Thyroid gland (tissue), 4 donors: ENCODE measurements at places on chromosomes 5 and 9.

GRCh38 chr5:101679816-101680215 is 616.3 kb downstream of the SLCO4C1 start:
- no peak for DNase-seq

DNA sequence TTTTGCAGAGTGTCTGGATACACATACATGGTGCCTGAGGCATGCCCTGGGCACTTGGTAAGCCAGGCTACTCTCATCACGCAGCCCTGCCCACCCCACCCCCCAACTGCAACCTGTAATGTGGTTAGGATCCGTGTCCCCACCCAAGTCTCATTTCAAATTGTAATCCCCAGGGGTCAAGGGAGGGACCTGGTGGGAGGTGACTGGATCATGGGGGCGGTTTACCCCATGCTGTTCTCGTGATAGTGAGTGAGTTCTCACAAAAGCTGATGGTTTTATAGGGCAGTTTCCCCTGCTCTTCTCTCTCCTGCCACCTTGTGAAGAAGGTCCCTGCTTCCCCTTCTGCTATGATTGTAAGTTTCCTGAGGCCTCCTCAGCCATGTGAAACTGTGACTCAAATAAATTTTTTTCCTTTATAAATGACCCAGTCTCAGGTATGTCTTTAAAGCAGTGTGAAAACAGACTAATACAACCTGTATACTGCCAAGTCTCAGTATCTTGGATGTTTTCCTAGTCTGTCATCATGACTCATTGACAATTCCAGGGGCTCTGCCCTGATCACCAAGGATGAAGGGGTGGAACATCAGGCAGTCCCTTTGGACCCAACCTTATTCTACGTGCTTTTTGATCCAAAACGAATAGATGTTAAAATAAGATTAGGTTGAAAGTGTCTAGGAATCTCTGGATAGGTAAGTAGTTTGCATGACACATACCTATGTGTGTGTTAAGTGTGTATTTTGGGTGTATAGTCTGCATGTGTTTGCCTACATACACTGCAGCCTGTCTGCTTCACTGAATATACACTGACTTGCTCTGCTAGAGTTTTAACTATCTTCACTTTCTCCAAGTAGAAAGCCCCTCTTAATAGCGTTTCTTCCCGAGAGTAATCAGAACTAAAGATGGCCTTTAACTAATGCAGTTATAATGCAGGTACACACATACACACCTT is 293.8 kb downstream of the SLIT3 start:
- no peak for DNase-seq

GRCh38 chr5:146947181-146947941 is 68.8 kb upstream of the PPP2R2B start:
- DNase-seq, result peak; percentile 21

- DNase-seq, result no peak
These were observed 69.3 kb downstream of the SHB start for GRCh38 chr9:37999588-38000189.

DNA sequence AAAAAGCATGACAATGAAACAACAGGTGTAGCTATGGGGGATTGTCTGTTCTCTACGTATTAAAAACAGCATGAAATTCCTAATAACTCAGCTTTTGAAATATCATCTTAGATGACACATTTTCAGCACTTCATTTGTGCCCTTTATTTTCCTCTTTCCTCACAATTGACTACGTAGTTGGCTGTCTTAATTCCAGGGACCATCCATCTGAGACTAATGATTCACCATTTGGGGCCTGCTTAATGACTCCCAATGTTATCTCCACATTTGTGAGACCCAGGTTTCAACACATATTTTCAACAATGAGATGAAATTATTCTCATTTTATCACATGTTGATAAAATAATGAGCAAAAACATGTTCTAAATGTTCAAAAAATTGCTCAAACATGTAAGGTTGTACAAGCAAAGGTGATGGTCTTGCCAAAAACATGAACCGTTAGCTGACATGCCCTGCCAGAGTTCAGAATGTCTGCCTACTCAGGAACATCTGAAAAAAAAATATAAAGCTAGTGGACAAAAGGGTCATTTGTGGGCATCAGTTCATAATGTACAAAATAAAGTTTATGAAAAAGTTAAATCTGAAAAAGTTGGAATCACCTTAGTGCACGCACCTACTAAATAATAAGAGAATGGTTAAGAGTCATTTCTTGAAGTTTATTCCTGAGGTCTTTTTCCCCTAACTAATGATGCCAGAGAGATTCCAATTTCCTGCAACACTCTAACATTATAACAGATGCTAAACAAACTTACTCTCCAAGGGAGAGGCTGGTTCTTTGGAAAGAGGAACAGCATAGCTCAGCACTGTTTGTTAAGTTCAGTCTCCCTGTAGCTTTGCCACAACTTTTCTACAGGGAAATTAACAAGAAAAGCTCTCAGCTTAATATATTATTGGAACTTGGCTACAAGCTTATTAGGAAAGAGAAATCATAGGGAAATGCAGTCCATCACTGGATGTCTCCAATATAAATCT is 275.5 kb downstream of the SPOCK1 start:
- DNase-seq, result no peak

DNA sequence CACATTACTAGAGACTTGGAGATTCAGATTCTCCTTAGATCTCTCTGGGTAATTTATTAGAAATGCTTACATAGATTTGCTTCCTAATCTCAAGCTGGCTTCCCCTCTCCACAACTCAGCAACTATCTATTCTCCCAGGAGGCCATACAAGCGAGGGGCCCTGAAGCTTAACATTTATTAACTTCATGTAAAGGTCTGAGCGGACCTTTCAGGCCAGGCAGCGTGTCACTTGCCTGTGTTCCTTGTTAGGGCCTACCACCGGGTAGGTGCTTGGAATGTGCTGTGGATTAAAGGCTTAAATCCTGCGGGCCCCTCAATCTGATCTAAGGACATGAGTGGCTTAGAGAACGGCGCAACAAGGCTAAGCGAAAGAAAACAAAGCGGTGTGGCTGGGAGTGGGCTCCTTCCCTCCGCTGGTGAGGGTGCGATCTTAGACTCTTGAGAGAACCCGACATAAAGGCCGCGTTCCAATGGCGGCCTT is 712 bp upstream of the HSPA4 start:
- no peak for DNase-seq

GRCh38 chr9:95870906-95871305 is 4.6 kb upstream of the ERCC6L2 start:
- DNase-seq, result no peak

- DNase-seq, result no peak
These were observed 4.9 kb upstream of the AMACR start for GRCh38 chr5:34012791-34013190.

DNA sequence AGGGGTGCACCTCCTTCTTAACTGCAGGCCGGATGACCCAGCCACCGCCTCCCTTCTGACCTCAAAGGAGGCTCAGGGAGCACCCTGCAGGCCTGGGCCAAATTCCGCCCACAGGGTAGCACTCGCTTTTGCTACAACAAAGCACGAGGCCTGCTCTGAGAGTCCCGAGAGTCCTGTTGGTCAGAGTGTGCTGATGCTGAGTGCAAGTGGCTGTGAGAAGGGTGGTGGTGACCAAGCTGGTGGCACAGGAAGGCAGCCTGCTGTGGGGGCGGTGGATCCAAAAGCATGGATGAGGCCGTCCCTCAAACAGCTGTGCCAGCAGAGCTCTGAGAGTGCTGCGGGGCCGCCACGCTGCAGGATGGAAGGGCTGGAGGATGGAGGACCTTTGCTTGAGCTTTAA is 101.8 kb downstream of the AK8 start:
- no peak for DNase-seq

- no peak for DNase-seq
These were observed 374.7 kb upstream of the WWC1 start for GRCh38 chr5:167916706-167917105.

- DNase-seq, result peak; percentile 11
These were observed 86.7 kb upstream of the NFIB start for GRCh38 chr9:14400658-14400995.

DNA sequence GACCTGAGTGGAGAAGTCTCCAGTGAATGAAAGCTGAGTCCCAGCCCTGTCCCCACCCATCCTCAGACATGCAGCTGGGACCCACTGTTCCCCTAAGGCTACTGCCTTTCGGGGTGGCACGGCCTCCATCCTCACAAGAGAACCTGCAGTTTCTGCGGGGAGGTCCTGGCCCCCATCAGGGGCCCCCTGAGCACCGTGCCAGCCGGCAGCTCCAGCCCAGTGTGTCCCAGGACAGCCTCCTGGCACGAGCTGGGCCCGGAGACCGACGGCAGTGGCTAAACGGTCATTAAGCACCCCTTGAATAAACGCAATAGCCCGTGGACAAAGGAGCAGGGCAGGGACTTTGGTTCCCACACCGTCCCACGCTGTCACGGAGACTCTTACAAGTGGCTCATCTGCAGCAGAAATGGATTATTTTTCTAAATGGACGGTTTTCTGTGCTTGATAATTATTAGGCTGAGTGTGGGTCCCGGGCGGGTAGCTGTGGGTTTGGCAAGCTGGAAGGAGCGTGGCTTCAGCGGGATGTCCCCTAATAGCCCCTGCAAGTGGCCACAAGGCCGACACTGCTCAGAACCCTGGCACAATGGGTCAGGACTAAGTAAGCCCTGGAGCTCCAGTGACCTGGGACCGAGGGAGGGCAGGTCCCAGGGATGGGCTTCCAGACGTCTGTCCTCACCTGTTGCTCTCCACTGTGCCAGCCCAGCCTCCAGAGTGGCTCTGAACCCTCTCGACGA is 17.4 kb downstream of the FAM78A start:
- no peak for DNase-seq

DNA sequence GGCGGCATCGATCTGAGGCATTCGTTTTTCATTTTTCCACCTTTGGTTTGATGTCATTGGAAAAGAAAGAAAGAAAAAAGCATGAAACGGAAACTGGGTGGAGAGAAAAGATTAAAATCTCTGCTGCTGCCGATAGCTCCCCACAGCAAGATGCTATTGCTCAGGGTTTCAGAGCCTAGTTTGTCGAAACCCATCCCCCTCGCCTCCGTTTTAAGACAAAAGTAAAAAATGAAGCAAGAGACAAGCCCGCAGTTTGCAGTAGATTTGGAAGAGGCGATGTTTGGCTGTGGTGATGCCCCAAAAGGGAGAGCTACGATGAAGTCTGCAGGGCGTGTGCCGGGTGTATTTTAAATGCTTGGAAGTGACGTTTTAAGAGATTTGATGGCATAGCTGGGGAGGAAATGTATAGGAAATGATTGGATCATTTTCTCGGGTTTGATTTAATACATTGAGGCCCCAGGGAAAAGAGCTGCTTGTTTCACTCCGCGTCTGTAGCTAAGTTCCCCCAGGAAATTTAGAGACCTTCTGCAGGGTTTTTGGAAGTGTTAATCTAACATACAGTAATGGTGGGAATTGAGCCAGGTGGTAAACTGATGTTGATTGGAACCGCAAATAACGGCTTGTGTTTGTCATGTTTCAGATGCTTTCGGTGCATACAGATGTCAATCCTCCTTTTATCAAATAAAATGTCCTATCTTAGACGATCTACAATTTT is 909 bp downstream of the NDFIP1 start:
- DNase-seq, result peak; percentile 39

- DNase-seq, result no peak
These were observed 110.0 kb upstream of the PTGER4 start for GRCh38 chr5:40569546-40570270.

DNA sequence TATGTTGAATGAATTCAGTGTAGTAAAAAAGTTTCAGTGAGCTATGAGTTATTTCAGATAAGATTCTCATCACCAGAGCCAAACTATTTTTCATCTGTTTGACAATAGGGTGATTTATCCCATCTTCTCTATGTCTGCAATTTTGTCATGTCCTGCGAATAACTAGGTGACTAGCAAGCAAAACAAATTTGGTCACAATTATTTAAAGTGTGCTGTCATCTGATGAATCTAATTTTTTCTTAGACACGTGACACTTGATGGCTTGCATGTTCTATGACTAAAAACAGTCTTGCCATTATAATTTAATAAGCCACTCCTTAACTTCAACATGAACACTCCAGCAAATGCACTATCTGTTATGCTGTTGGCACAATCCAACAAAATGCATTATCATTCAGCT is 35.0 kb downstream of the FEM1C start:
- DNase-seq, result no peak

GRCh38 chr5:6501701-6502100 is 53.0 kb downstream of the UBE2QL1 start:
- DNase-seq, result no peak

DNA sequence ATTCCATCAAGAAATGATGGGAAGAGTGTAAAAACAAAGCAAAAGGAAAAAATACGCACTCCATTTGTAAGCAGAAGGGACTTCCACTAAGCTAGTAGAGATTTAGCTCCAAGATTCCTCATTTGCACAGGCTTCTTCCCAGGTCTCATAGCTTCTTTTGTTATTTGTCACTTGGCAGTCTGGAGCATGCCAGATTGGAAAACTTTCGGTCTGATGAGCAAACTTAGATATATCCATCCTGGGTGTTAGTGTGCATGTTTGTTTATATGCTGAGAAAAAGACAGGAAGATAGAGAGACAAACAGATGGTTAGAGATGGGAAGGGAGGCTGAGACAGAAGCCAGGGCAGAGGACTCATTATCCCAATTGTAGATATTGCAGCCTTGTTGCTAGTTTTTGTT is 1644.5 kb upstream of the NUDT12 start:
- DNase-seq, result no peak

DNA sequence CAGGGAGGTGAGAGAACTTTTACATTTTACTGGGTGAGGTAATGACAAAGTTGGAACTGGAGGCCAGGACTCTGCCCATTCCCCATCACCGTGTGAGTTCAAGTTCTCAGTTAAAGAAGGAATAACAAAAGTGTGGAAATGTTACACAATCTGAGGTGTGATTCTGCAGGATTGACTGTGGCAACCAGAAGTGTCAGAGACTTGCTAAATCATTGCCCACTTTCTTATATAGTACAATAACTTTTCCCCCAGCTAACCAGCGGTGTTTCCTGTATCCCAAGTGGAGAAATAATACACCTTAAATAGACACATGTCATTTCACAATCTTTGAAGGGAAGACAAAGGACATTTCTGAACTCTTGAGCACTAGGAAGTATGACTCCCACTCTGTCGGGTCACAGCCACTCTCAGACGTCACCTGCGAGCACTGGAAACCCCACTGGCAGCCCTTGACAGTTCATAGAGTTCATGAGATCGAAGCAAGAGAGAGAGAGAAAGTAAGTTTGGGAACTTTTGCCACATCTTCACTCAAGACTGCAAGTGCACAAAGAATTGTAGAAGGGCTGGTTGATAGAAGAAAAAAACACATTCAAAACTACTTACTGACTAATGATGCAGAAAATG is 28.4 kb downstream of the PAX5 start:
- no peak for DNase-seq

DNA sequence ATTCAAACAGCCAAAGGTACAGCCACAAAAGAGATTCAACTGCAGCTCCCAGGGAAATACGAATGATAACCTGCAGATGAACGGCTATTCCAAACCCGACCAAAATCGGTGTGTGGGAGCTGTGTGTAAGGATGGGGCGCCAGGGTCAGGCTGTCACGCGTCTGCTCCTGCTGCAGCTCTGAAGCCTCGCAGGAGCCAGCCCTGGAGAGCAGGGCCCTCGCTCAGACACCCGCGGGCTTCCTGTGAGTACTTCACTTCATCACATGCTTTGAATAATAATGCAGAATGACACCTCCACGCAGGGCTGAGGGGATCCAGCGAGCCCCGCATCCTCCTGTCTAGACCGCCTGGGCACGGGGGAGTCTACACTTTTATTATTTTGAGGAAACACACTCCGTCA is 307.5 kb upstream of the IRX2 start:
- DNase-seq, result no peak

GRCh38 chr5:157459715-157460599 is at the start of gene NIPAL4:
TSS of gene NIPAL4 (plus strand) at chr5:157460213. CDS start at chr5:157460321, 108 bp downstream.
- DNase-seq, result peak; percentile 19
